ENCODE measurements at places on chromosomes 4 and X.

DNA sequence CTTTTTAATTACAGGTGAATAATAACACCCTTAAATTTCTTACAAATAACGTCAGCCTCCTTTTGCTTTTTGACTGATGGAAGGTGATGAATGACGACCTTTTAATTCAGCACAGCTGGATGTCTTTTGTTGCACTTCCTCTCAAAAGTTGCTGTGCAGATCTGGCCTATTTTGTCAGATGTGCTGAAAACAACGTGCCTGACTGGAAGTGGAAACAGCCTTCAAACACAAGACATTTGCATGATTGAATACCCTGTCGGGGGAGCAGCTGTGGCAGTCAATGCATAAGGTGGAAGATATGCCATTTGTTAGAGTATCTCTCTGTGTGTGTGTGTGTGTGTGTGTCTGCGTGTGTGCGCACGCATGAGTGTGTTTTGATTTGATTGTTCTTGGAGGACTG is 579.7 kb downstream of the SPRY1 start:
- DNase-seq: no peak

DNA sequence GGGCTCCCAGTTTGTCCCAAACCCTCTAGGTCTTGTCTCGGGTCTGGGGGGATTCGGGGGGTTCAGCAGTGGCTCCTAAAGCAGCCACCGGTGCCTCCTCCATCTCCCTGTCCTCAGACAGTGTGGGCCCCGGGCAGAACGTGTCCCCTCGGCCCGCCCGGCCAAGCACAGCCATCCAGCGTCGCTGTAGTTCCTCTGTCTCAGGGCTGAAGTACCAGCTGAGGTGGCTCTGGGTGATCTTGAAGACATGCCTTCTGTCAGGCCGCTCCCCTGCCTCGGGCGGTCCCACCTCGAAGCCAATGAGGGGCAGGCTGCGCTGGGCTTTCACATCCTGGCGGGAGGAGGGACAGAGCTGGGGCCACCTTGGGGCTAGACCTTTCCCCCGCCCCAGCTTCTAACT is 5.9 kb downstream of the TSR2 start:
- DNase-seq: no peak

- DNase-seq: no peak
Measured at GRCh38 chr4:123317211-123317610, 79.4 kb upstream of the SPRY1 start.

- DNase-seq: no peak
Measured at GRCh38 chrX:44082829-44083228, 109.6 kb upstream of the NDP start.

- DNase-seq: no peak
Measured at GRCh38 chr4:154307451-154307850, 184.1 kb downstream of the DCHS2 start.

GRCh38 chrX:151750511-151750910 is 16.0 kb downstream of the CNGA2 start:
- no peak for DNase-seq

GRCh38 chrX:96721354-96721753 is 36.7 kb downstream of the DIAPH2 start:
- DNase-seq: no peak

DNA sequence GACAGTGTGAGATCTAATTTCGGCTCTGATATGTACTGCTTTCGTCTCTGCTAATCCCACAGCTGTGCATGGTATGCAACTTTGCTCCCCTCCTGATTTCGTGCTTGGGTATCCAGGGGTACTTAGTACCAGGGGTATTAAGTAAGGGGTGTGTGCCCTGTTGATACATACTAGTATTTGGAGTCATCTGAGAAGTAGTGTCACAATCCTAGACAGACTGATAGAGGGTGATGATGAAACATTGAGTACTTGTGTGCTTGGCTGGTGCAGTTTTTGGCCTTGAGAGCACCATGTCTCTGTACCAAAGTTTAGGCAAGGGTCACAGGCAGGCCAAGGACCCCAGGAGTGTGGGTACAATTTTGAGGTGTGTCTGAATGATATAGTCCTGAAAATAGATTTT is 10.9 kb downstream of the GPAT3 start:
- DNase-seq: no peak

- no peak for DNase-seq
Measured at GRCh38 chr4:140134746-140135425, 19.1 kb downstream of the MAML3 start.

- no peak for DNase-seq
Measured at GRCh38 chr4:143133977-143134376, 50.7 kb upstream of the USP38 start.

DNA sequence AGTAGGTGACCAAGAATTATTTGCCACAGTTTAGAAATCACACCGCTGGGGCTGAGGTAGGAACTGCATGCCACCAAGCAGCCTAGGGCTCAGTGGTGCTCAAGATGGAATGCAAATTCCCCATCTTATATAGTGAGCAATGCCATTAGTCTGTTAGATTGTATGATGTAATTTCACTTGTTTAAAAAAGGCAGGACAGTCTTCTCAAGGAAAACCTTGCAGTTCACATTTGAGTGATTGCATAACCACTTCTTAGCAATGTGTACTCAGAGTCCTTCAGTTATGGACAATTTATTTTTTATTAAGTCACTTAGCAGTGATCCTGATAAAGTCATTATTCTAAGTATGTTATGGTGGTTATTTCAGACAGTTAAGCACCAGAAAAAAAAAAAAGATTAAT is 142.9 kb upstream of the SFRP2 start:
- no peak for DNase-seq

DNA sequence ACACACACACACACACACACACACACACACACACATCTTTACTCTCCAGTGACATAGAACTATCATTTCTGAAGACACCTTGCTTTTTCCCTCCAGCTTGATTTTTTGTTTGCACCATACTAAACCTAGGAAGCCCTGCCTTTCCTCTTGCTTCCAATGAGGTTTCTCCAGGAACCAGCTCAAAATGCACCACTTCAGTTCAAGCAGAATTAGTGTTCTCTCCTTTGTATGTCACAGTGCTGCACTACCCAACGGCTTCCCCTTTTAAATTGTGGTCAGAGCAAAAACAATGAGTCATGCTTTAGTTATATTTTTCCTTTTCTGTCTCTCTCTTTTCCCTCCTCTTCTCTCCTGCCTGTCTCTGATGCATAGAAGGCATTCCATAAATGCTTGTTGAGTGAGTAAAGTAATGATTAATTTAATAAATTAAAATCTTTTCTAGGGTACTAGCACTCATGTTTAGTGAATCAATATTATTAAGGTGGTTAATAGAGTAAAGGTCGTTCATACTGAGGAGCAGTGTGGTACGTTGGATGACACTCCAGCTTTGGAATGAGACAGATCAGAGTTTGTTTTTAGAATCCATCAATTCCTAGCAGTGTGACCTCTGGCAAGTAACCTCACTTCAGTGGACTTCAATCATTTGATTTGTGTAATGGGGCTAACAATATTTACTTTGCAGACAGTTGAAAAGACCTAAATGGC is 5.9 kb downstream of the RTL3 start:
- DNase-seq: no peak

GRCh38 chr4:70728091-70728490 is 6.3 kb downstream of the RUFY3 start:
- no peak for DNase-seq

DNA sequence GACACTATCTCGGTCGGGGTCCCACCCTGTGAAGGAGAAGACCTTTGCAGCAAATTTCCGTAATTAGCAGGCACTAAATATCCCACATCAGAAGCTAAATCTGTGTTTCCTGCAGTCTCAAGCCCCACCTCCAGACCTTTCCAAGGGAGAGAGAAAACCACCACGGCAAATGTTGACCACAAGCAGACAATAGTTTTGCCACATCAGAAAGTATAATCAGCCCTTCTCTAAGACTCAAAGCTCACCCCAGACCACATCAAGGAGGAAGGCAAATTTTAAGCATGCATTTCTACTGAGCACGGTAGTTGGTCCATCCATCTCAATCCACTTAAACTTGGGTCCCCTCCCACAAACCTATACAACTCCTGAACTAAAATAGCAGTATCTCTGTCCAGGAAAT is 398.5 kb downstream of the GPM6A start:
- no peak for DNase-seq

- DNase-seq: no peak
Measured at GRCh38 chr4:128600996-128601871, 208.3 kb upstream of the JADE1 start.

DNA sequence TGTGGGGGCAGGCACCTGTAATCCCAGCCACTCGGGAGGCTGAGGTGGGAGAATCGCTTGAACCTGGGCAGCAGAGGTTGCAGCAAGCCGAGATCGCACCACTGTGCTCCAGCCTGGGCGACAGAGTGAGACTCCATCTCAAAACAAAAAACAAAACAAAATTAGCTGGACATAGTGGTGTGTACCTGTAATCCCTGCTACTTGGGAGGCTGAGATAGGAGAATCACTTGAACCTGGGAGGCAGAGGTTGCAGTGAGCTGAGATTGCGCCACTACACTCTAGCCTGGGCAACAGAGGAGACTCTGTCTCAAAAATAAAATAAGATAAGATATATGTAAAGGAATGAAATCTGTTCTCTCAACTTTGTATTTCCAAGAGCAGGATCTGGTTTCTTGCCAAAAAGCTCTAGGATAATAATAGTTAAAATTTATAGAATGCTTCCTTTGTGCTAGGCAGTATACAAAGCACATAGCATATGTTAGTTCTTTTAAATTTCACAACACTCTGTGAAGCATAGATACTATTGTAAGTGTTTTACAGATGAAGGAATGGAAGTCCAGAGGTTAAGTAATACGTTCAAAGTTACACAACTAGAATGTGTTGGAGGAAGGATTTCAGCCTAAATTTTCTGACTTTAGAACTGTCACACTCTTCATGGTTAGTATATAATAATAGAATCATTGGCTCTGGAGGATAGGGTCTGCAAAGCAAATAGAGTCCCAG is 10.3 kb downstream of the MRPL1 start:
- no peak for DNase-seq

DNA sequence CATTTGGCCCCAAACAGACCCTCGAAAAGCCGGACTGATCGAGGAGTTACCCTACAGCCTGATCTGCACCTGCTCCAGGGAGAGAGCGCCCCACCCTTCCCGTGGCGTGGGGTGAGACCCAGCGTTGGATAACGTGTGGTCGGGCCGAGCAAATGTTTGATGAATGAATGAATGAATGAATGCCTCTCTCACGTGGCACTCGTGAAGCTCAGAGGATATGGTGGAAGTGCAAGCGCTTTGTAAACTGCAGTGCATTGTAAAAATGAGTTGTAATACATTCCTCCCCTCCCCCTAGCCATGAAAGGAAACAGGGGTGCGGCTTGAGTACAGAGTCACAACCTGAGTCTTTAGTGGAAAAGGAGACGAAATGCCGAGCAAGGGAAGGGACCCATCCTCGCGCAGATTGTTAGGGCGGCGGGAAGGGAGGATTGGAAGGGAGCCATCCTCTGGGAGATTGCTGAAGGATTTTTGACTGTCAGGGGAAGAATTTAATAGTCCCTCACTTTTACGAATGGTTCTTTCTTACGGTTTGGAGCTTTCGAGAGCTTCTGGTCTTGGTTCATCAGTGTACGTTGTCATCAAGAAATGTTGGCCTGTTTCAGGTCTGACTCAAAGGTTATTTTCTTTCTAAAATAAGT is 772 bp upstream of the FBXW7 start:
- no peak for DNase-seq

DNA sequence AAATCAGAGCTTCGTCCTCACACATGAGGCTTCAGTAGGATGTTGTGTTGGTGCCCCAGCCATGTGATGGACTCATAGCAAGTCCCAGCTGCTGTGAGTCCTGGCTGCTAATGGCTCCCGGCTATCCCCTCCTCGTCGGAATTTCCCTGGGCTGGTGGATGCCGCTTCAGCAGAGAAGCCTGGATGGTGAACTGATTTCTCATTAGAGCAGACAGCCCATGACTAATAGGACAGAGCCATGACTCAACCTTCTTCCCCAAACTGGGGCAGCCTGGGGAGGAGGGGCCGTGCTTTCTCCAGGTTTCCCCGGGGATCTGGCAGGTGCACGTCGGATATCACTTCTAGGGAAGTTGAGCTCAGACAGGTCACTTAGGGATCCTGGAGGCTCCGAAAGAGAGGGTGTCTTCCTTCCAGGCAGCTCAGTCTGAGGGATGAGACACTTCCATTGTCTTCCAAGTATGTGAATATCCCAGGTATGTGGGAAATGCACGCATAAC is 112.7 kb downstream of the ASMT start:
- no peak for DNase-seq

DNA sequence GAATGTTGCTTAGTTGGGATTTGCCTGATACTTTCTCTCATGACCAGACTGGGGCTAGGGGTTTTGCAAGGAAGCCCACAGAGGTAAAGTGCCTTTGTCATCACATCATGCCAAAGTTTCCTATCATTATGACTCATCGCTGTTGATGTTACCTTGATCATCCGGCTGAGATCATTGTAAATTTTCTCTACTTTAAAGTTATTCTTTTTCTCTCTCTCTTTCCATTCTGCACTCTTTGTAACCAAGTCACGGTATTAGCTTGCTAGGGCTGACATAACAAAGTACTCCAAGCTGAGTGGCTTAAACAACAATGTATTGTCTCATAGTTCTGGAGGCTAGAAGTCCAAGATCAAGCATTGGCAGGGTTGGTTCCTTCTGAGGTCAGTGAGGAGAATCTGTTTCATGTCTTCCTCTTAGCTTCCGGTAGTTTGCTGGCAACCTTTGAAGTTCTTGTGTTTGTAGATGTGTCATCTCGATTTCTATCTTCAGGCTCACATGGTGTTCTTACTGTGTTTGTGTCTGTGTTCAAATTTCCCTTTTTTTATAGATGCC is 113.0 kb downstream of the DTHD1 start:
- DNase-seq: peak; percentile 21

DNA sequence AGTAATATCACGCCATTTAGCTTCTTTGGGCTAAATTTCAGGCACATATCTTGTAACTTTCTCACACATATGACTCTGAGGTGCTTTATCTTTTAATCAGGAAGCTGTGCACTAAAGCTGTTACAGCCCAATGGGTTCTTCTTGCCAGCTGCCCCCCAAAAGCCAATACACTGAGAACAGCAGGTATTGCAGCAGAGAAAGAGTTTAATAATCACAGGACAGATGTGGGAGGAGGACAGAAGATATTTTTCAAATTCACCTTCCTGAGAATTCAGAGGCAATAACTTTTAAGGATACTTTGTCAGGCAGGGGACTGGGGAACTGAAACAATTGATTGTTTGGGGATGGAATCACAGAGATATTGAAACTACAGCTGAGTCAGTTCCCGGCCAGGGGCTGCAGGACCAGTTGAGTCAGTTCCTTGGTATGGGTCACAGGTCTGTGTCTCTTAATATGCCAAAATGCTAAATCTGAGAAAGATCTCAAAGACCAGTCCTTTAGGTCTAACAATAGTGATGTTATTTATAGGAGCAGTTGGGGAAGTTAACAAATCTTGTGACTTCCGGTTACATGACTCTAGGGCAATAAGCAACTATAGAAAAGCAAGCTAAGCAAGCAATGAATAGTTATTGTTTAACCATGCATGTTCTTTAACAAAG is 28.1 kb downstream of the DDIT4L start:
- no peak for DNase-seq

DNA sequence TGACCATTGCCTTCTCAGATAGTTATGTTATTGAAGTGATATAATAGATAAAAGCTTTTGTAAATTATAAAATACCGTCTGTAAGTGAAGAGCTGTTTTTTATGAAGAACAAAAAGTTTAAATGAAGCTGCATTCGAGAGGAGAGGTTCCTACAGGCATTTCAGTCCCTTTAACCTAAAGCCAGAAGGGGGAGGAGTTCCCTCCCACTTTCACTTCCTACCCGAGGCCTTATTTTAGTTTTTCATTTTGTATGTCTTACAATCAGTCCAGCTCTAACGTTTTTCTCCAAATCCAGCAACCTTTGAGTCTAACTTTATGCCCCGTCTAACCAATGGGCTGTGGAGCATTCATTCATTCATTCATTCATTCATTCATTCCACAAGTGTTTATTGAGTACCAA is 16.5 kb upstream of the SOX3 start:
- DNase-seq: no peak

GRCh38 chr4:96955226-96955625 is 1115.3 kb downstream of the PDHA2 start:
- DNase-seq: no peak
